ENCODE measurements at places on chromosomes 2 and 18.

- DNase-seq = no peak
Measured at GRCh38 chr2:158725441-158725891, 69.7 kb upstream of the DAPL1 start.

DNA sequence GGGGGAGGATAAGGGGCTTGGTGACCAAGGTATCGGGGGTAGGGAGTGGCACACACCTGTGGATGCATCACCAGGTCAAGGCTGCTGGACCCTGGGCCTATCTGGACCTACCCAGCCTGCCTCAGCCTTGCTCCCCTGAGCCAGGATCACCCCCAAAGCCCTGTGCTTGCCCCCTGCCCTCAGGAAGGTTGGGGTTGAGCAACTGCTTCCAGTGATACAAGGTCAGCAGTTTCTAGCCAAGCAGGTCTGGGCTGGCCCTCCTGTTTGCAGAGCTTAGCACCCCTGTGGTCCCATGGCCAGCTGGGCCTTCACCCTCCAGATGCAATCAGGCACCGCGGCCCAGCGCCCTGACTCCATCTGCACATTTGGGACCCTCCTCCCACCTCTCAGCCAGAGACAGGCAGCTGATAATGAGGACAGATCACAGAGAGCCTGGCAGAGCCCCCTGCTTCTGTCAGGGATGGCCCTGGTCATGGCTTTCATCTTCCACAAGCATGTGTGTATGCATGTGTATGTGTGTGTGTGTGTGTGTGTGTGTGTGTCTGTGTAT, 154.6 kb downstream of the TFCP2L1 start:
- DNase-seq = no peak

DNA sequence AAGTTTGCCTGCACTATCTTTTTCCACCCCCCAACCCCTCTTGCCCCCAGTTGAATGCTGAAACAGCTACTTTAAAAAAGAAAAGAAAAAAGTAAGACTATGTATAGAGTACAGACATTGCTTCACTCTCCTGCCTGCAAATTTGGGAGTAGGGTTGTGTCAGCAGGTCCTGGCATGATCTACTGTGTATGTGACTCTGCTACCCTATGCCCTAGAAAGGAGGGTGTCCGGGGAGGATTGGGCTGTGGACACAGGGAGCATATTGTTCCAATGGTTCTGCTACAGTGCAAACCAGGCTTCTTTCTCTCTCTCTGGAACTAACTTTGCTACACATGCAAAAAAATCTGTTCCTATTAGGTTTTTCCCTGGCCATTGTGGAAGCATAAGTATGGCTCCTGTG, 9.9 kb upstream of the ZEB2 start:
- no peak for DNase-seq

DNA sequence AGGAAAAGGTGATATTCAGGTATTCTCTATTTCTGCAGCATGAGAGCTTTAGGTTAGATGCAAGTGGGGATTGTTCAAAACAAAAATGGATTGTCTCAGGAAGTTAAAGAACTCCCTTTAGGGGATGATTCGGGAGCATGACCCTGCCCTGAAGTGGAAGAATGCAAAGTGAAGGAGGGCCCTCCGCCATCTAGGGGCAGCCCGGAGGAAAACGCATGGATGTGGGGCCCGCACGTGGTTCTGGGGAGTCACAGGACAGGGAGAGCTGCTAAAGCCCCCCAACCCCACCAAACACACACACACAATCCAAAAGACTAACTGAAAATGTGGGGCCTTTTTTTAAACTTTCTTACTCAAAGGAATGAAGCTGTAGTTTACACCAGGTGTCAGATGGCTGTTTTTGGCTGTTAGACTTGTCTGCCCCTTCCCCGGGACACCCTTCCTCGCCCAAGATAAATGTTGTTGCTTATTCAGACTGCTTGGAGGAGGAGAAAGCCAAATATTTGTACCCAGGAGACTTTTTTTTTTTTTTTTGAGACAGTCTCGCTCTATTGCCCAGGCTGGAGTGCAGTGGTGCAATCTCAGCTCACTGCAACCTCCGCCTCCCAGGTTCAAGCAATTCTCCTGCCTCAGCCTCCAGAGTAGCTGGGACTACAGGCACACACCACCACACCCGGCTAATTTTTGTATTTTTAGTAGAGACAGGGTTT, 78.8 kb downstream of the HNRNPLL start:
- DNase-seq = no peak

GRCh38 chr2:85748039-85748734, 5.6 kb upstream of the ATOH8 start:
- DNase-seq = no peak

DNA sequence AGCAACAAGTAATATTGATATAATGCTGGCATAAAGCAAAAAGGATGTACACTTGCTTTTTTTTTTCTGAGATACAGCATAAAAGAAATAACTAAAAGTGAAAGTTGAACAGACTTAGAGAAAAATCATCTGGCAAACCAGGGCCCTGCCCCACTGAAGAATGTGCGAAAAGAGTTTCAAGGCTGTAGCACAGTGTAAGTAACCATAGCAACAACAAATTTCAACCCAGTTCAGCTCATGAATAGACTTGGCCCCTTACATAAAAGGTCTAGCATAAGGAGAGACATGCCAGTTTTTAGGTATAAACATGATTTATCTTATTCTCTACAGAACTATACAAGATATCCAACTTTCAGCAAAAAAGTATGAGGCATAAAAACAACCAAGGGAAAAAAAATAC, 113.7 kb upstream of the GYPC start:
- DNase-seq = no peak

DNA sequence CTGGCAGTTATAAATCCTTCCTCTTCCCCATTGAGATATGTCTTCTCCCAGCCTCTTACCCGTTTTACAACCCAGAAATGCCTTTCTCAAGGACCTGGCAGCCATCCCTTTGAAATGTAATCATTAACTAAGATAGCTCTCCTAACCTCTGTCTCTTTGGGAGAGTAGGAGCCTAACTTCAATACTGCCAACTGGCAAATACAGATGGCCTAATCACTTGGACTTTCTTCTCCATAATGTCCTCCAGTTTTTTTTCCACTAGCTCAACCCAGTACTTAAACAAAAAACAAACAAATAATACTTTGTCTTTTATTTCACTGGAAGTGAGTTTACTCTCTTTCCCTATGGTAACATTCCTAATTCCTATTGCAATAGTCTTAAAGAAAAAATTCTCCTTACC, 1391.1 kb downstream of the SUCLG1 start:
- no peak for DNase-seq

DNA sequence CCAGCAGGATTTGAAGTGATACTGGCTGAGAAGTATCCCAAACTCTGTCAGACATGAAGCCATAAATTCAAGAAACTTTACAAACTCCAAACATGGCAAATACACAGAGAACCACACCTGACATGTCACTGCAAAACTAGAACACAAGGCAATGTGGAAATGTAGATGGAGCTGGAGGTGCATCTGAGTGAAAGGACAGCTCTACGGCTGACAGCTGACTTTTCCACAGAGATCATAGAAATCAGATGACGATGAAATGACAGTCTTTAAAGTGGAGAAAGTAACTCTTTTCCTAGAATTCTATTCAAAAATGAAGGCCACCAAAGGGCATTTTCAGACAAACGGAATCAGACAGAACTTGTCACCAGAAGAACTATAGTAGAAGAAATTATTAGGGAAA, 97.5 kb downstream of the LDLRAD4 start:
- no peak for DNase-seq

GRCh38 chr2:191488135-191488534, 189.8 kb upstream of the NABP1 start:
- no peak for DNase-seq

DNA sequence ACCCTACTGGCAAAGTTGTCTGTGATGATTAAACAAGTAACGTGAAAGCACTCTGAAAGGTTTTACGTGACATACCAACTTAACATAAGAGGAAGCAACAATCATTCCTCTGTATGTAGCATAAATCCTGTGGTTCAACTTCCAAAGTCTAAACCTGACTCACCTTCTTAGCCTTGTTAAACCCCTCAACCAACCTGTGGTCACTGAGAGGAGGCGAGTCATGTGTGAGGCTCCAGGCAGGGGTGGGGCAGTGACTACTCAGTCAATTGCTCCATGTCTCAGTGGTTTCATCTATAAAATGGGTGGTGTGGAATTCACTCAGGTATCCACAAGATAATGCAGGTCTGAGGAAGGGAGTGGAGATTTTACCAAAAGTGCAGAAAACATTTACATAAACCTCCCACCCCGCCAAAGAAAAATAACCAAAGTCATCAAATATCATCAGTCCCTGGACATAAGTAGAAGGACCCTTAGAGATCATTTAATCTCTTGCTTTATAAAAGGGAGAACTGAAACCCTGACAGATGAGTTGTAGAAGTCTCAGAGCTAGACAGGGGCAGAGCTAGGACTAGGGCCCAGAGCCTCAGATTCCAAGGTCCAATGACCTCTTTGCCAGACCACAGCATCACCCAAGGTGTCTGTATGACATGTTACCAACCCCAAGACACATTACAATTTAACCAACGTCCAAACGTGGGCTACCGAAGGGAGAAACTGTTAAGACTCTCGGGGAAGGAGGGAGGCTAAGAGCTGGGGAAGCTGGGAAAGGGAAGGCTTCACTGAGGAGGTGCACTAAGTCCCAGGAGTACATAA, 3.7 kb upstream of the PCBP1 start:
- DNase-seq = no peak

DNA sequence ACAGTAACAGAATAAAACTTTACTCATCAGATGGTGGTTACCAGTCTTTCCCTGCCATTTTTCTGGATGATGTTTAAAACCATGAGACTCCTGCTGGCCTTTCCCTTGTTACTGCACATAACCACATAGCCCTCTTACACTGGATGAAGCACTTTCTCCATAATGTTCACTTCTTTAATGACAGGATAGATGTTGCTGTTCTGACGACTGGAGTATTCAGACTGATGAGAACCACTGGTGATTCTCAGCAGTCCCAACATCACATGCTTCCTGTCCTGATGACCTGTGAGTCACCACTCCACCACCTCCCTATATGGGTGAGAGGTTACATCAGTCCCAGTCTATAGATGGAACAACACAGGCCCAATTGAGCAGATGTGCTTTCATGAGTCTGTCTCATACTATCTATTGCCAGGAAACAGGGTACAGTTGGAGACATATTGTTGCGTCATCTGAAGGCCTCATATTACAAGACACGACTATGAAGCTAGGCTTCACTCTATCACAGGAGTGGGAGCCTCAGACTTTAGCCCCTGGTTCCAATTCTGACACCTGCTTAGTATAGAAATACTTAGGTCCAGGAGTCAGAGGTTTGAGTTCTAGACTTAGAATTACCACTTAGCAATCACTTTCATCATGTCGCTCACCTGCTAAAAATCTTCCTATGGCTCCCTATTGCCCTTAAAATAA, 145.7 kb upstream of the KLF7 start:
- no peak for DNase-seq
